Substantia nigra (tissue), 51 donors: ENCODE measurements at places on chromosomes 1 and 21.

DNA sequence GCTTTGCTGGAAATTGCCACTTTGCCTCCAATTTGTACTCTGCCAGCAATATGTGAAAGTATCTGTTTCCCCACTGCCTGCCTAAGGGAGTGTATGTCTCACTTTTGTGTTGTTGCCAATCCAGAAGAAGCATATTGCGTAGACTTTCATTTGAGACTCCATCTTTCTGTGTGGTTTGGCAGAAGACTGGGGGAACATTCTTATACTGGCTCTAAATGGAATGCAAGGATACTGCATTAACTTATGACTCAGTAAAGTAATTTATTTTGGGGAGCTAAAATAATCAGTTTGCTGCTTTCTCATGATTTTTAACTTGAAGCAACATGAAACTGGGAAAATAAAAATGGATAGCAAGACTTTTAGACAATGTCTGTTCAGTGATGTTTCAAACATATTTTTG lies 107.7 kb upstream of the TMPRSS2 start:
- no peak for DNase-seq

GRCh38 chr1:35533586-35533985 lies 23.6 kb downstream of the KIAA0319L start:
- no peak for DNase-seq

DNA sequence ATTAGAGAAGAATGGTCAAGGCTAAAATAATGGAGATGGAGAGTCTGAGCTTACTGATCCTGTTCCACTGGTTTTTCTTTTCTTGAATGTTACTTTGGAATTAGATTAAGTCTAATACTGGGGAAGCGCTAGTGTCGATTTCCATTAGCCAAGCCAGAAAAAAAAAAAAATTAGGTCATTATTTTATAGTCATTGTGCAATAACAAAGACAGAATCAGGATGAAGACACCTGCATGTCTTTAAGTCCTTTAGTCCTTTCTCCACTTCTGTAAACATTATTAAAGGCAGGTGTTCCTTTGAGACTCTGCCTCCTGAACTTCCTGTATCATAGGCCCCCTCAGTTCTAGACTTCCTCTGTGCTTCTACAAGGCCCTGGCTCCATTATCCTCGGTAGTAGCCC lies 42.8 kb downstream of the MYSM1 start:
- no peak for DNase-seq

- no peak for DNase-seq
Observed at GRCh38 chr1:170604065-170604464, 59.9 kb upstream of the PRRX1 start.

DNA sequence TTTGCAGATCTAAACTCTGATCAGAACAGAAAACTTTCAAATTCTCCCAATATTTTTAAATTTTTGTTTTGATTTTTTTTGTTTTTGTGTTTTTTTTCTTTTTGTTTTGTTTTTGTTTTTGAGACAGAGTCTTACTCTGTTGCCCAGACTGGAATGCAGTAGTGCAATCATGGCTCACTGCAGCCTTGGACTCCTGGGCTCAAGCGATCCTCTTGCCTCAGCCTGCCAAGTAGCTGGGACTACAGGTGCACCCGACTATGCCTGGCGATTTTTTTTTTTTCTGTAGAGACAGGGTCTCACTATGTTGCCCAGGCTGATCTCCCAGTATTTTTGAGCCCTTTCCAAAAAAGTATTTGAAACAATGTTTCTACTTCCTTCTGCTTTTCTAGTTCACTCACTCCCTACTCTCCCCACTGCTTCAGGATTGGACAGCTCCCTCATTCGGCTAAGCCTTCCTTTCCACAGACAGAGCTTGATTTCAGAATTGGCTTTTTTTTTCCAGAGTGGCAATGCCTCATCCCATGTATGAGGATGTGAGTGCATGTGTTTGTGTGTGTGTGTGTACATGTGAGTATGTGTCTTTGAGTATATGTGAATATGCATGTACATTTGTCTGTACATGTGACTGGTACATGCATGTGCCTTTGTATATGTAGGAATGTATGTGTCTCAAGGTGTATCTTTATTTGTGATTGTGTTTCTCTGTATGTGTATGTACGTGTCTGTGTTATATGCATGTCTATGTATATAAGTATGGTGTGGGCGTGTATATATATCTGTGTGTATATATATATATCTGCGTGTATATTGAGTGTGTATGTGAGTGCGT lies 11.9 kb downstream of the LHX4 start:
- no peak for DNase-seq

DNA sequence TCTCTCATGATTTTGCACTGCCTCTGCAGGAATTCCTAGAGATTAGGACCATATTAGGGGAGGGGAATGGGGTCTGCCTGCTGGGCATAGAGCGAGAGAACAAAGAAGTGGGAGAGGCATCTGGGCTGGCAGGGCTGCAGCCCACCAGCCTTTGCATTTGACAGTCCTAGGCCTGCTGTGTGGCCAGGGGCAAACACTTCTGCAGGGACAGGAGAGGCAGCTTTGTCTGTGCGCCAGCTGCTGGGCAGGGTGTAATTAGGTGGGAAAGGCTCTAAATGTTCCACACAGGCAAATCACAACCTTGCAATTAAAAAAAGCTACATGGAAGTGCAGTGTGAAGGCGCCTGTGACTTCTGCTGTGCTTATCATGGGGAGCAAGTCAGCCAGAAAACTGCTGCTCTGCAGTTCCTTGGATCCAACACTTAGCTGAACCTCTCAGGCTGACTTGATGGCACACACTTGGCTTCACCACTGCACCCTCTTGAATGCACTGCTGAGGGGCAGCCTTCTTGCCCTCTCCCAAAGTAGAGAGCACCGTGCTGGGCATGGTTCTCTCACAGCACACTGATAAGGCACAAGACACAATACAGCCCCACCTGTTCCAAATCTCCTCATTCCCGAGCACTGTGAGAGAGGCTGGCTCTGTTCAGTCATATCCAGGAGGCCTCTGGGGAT lies 73.6 kb upstream of the TLR5 start:
- DNase-seq, result no peak

DNA sequence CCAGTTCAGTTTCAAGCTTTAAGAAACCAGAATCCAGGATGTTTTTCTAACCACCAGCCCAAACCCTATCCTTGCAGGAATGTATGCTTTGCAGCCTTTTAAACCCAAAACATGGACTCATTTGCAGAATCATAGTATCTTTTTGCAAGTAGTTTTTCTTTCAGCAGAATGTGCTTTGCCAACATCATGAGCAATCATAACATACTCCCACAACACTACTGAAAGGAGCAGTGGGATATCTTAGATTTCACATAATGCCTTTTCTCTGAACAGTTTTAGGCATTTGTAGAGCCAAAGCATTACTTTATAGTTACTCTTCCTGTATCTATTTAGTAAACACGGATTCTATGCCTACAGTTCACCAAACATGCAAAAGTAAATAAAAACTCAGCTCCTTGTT lies 10.0 kb upstream of the SH2D2A start:
- no peak for DNase-seq
